Iris pigment epithelial cell (primary cell): ENCODE measurements at places on chromosomes 11 and 22.

GRCh38 chr11:115389790-115390189 lies 114.4 kb downstream of the CADM1 start:
- DNase-seq = no peak

DNA sequence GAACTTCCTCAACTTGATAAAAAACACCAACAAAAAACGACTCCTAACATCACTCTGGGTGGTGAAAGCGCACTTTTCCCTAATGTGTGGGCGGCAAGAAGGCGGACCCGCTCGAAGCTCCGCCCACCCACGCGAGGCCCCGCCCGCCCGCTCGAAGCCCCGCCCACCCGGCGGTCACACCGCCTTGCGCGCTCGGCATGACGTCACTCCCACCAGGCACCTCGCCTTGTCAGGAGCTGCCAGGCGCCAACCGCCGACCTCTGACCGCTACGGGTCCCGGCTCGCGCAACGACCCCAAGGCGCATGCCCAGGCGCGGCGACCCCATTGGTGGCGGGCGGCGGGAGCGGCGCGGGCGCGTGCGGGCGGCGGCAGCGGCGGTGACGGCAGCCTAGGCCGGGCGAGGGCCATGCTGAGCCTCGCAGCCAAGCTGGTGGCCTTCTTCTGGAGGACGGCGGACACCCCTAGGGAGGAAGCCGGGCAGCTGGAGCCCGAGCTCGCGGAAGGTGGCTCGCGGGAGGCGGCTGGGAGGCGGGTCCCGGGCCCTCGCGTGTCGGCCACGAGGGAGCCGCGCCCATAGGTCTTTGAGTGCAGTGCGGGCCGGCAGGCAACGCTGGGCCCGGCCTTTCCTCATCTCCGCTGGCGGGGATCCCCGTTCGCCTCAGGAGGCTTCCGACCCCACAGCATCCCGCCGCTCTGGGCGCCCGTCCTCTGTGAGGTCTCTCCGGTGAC lies at the start of gene MOV10L1:
Gene MOV10L1, plus strand, starts transcription at position 325 of the 730 bp plus-strand sequence. Its CDS starts 83 bp downstream, at position 408.
- DNase-seq = peak; percentile 24

- no peak for DNase-seq
Measured at GRCh38 chr22:46828323-46828900, 66.0 kb downstream of the TBC1D22A start.

DNA sequence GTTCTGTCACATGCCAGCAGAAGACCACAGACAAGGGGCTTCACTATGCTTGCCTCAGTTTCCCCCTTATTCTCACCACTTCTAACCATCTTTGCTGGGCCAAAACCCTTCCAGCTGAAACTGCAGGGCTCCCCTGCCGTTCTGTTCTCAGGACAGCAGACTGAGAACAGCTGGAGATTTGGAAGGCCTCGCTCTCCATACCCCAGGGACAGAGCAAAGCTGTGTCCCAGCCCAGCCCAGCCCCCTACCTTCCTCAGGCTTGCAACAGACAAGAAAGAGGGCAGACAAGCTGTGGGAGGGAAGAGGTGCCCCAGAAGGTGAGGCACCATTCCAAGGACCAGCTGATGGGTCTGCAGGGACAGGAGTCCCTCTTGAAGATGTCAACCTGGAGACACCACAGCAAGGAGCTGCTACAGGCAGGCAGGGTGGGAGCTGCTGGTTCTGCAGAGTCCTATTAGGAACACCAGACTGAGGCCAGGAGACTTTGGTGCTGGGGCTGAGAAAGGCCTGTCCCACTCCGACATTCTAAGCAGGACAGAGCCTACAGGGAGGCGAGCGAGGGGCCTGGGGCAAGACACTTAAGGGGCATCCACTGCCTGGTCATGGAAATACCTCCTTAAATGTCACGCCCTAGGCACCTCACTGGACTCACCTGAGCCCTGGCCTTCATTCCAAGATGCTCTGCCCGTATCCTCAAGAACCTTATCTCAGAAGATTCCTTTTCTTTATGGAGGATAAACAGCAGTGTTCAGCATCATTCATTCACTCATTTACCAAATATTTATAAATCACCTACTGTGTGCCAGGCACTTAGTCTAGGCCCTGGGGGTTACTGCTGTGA lies 6.9 kb downstream of the SCN2B start:
- DNase-seq = no peak

DNA sequence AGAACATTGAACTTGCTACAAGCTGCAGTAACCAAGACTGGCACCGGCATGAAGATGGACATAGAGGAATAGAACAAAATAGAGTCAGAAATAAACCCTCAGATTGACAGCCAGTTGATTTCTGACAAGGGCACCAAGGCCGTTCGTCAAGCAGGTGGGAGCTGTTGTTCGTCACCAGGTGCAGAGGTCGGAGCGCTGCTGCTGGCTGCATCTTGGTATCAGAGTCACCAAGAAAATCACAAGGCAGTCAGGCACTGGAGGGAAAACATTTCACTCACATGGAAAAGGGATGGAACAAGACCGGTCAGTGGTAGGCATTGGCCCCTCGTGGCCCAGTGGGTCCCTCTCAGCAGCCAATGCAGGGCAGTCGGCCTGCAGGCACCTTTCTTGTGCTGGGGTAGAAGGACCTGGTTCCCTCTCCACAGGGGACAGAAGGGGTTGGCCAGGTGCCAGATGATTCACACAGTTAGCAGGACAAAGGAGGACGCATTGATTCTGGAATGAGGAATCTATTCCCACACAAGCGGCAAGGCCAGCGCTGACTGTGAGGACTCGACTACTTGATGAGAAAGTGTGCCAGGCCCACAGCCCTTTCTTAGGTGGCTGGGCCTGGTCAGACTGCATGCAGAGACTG lies 115.8 kb upstream of the FGF3 start:
- no peak for DNase-seq

- DNase-seq = peak; percentile 50
Measured at GRCh38 chr11:100831929-100832494, 144.9 kb downstream of the ARHGAP42 start.

GRCh38 chr22:47376901-47377505 lies 614.6 kb downstream of the TBC1D22A start:
- DNase-seq = no peak

DNA sequence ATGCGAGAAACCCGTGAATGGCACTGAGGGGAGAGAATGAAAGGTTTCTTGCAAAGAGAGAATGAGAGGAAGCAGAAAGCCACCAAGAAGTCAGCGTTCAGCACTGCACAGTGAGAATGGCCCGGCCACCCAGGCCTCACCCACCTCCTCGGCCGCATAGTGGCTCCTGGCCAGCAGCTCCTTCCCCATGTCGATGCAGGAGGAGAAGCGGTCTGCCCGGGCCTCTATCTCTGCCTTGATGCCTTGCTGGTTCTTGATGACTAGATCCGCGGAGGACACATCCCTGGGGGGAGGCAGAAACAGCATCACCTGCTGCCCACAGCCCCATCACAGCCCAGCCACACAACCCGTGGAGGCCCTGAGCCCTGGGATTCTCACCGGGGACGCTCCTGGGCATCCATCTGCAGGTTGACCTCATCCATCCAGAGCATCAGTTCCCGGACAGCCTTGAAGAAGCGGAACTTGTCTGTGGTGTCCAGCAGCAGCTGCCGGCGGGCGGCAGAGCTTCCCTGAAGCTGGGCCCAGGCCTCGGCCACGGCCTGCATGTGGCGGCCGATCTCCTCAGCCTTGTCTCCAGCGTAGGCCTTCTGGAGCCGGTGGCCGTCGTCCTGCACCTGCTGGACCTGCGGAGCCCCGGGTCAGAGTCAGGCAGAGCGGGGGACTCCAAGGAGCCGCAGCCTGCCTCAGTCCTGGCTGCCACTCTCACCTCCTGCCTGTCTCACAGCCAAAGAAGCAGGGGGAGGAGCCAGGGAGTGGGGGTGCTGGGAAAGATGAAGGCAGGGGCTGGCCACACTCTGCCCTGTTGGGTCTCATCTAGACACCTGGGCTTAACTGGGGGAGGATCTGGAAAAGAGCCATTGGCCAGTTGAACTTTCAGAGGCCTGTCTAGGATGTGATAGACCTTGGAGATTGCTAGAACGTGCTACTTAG lies 12.2 kb upstream of the RBM4B start:
- no peak for DNase-seq

DNA sequence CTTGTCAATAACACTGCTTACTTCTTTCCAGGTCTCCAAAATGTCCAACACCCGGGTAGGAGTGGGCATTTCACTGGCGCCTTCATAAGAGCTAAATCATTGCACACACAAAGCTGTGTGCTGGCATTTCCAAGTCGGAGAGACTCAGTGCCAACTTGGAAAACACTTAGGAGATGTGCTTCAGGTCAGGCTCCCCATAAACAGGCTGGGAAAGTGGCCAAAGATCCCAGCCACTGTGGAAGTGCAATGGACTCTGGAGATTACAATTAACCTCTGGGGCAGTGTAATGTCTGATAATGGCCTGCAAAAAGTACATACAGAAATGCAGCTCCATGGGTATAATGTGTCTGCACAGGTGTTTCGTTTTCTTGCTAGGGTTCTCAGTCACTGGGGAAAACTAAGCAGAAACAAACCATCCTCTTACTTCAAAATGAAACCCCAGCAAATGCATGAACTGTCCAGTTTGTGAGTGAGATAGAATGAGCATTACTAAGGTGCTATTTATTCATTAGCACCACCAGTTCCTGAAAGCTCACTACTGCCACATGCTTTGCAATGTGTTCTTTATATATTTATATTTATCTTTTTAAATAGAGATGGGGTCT lies 79.0 kb downstream of the ABTB2 start:
- no peak for DNase-seq

DNA sequence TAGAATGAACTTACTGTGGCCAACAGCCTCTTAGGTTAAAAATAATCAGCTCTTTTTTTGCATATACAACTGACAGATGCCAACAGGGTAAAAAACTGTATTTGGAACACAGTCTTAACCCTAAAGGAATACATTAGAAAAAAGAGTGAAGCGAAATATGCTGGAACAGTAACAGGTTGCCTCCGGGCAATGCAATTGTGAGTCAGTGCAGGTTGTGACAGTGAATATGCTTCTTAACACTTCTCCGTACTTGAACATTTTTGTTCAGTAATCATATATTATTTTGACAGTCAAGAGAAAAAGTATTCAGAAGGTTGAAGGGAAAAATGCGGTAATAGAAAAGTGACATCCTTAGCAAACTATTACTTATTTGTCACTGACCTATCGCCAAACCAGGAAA lies 98.5 kb downstream of the DBX1 start:
- DNase-seq = no peak

GRCh38 chr22:24445481-24446259 lies 18.3 kb downstream of the ADORA2A start:
- DNase-seq = no peak

DNA sequence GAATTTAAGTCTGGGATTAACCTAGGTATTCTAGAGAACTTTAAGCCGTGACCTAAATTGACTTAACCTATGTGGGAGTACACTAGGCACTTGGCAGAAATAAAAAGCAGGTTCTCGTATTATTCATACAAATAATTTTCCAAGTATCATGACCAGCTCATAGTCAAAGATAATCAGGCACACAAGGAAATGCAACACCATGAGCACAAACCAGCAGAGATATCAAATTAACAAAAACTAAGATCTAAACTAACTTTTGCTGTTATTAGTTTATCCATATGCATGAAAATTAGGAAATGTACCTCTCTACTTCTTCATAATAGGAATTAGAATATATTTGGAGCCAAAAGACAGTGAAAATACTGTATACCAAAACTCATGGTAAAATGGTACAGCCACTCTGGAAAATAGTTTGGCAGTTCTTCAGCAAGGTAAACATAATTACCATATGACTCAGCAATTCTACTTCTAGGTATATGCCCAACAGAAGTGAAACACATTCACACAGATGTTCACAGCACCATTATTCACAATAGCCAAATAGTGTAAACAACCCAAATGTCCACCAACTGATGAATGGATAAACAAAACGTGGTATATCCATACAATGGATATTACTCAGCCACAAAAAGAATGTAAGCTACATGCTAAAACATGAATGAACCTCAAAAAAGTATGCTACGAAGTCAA lies 154.1 kb downstream of the ENTHD1 start:
- DNase-seq = no peak

DNA sequence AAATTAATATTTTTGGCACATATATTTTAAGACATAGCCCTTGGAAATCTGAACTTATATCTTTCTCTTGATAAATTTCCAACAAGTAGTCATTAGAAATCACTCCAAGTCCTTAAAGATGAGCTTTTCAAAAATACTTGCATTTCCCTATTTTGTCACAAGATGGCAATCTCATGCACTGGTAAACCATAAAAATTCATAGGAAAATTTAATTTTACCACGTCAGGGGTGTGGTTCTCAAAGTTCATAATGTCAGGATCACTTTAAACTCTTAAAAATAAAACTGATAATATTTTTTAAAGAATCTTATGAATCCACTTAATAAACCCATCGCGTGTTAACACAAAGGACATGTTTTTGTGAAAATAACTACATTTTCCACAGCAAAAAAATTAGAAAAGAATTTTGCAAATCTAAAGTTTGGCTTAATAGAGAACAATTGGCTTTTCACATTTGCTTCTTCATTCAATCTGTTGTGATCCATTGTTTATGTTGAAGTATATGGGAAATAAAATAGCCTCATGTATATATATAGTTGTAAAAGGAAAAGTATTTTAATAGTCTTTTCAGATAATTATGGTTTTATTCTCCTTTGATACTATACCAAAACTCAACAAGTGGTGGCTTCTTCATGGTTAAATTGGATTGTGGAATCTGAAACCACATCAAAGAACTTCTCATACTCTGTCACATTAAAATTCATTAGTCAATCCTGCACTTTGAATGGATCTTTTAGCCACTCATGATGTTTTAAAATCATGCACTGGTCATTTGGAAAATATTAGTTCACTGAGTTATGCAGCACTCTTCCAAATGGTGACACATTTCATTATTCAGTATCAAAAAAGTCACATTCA lies 169.1 kb downstream of the CADM1 start:
- peak; percentile 31 for DNase-seq

GRCh38 chr11:26753723-26754504 lies 32.1 kb upstream of the SLC5A12 start:
- peak; percentile 85 for DNase-seq

DNA sequence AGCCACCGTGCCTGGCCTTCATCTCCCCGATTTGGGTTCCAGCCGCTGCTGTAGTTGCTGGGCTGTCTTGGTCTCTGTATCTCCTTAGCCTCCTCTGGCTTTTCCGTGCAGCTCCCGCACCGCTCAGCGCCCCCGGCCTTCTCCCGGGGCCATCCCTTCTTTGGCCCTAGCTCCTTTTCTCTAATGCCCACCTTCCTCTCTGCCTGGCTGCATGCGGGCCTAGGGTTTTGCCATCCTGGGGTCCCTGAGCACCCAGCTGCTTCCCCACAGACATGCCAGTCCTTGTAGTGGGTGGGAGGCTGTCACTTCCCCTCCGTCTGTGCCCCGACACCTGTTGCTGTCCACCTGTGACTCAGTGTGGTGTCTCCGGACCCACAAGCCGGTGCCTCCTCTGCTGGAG lies 36.4 kb downstream of the KCNJ4 start:
- no peak for DNase-seq

GRCh38 chr11:69022260-69022659 lies 9.2 kb upstream of the MRGPRF start:
- DNase-seq = no peak

GRCh38 chr11:103662880-103663279 lies 373.6 kb upstream of the DDI1 start:
- DNase-seq = no peak

- no peak for DNase-seq
Measured at GRCh38 chr22:41920271-41920976, 5.5 kb upstream of the SHISA8 start.

GRCh38 chr11:20966489-20966888 lies 297.1 kb downstream of the NELL1 start:
- DNase-seq = no peak
